ENCODE measurements at places on chromosomes 16 and 17.
A peak's percentile ranks its signal among the peaks of the same experiment; 100 is the strongest.

GRCh38 chr16:1437606-1438005 lies 6.7 kb downstream of the PERCC1 start:
- no peak for DNase-seq

DNA sequence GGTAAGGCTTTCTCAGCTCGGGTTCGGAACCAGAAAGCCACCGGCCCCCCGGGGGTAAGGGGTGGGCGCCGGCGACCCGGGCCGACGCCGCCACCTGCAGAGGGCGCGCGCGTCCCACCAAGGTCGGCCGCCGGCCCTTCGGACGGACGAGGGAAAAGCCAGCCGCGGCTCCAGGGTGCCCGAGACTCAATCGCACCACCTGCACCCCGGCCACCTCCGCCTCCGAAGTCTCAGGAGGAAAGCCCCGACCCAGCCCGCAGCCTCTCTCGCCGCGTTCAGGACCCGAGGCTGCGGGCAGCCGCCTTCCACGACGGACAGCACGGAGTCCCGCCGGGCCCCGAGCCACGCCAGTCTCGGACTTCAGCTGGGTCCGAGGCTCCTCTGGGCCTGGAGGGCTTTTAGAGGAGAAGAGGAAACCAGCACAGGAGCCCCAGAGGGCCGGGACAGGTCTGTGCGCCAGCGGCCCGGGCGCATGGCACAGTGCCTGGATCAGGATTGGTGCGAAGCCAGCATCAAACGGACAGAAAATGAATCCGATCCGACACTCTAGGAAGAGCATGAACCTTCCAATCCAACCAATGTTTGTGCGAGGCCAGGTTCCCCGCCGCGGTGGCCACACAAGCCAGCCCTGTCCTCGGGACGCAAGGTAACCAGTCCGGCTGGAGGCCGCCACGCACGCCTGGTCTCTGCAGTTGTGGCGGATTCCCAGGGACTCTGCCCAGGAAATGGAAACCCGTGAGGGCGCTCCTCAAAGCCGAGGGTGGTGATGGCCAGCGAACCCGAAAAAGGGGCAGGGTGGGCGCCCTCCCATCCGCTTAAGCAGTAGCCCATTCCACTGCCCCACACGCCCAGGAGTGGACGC lies 6.7 kb downstream of the CBX8 start:
- DNase-seq, result no peak

DNA sequence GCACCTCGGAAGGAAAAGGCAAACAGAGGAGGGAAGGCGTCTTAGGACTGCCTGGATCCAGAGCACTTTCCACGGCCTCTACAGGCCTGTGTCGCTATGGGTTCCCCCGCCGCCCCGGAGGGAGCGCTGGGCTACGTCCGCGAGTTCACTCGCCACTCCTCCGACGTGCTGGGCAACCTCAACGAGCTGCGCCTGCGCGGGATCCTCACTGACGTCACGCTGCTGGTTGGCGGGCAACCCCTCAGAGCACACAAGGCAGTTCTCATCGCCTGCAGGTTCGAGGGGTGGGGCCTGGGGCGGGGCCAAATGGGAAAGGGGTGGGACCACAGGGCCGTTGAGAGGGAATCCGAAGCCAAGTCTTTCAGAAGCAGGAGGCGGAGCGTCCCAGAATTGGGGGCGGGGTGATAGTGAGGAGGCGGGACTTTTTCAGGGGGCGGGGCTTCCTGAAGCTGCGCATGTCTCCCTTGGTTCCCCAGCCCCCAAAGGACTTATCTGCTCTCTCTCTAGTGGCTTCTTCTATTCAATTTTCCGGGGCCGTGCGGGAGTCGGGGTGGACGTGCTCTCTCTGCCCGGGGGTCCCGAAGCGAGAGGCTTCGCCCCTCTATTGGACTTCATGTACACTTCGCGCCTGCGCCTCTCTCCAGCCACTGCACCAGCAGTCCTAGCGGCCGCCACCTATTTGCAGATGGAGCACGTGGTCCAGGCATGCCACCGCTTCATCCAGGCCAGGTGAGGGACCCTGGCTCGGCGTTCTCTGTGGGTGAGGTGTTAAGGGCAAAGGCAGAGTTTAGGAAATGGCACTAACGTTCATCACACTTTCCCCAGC lies 939 bp downstream of the BCL6B start:
- peak; percentile 84 for DNase-seq

- no peak for DNase-seq
Observed at GRCh38 chr17:67519801-67520251, 142.7 kb downstream of the PITPNC1 start.

DNA sequence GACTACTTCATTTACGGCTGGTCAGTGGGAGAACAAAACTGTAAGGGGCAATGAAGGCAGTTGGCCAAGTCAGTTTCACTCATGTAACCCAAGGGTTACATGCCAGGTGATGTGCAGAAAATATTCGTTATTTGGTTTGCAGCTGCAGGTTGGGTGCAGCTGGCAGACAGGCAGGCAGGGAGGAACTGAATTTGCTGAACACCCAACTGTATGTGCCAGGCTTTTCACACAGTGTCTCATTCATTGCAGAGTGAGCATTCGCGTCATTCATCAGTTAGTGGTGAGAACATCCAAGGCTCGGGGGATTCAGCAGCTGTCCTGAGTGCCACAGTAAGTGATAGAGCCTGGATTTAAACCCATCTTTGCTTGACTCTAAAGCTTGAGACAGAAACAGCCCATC lies 59.7 kb downstream of the ABCC6 start:
- no peak for DNase-seq

GRCh38 chr17:36768394-36768793 lies 167.0 kb downstream of the MRM1 start:
- no peak for DNase-seq

DNA sequence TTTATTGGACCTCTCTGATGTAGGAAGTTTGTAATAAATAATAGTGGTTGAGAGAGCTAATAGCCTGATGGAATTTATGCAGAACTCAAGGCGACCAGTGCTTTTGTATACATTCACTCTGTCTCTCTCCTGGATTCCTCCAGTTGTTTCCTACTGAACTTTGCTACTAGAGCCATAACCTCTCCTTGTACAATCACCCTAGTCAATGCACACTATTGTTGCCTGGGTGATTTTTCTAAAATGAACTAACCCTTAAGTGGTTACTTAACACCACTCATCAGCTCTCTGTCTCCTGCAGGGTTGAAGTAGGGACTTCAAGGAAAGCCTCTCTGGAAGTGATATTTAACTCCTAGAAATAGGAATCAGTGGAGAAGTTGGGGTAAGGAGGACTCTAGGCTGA lies 9.7 kb downstream of the PHKB start:
- DNase-seq, result no peak

DNA sequence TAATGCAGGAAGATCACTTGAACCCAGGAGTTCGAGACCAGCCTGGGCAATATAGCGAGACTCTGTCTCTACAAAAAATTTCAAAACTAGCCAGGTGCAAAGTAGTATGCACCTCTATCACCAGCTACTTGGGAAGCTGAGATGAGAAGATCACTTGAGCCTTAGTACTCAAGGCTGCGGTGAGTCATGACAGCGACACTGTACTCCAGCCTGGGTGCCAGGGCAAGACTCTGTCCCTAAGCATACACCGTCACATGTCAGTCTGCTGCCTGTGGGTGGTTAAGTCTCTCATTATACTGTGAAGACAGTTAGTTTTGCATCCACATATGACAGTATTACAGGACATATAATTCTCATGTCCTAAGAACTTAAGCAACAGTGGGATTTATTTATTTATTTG lies 21.8 kb downstream of the NMRAL1 start:
- no peak for DNase-seq

- DNase-seq, result peak; percentile 51
Observed at GRCh38 chr17:43846221-43846712, 709 bp upstream of the CD300LG start.

GRCh38 chr17:60327134-60327900 lies 64.6 kb downstream of the USP32 start:
- DNase-seq, result no peak

DNA sequence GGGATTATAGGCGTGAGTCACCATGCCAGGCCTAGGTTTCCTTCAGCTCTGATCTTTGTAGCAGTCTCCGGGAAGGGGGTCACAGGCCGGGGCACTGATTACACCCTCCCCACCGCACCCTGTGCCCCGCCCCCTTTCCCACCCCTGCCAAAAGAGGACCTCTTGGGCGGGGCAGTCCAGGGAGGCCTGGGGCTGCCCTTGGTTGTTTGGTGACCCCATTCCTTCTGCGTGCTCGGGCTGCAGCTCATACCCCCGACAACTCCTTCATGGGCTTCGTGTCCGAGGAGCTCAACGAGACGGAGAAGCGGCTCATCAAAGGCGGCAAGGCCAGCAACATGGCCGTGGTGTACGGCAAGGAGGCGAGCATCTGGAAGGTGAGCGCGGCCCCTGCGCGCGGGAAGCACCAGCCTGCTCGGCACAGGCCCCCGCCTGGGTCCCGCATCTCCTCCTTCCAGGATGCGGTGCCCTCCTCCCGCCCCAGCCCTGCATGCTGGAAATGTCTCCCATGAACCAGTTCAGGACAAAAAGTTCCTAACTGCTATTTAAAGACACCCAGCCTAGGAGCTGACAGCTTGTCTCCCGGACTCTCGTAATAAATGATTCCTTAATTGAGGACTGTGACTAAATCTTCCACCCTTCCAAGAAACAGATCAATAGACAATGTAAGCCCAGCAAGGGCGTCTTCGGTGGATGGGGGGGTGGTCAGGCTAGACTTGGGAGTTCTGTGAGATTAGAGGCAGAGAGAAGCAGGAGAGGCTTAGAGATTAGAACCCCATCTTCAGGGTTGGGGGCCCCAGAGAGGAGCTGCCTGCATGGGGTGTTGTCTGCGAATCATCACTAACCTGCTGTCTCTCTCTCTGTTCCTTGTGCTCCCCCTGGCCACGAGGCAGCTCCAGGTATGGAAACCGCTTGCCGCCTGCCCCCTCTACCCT lies 64.5 kb downstream of the MGAT5B start:
- DNase-seq, result no peak

- DNase-seq, result no peak
Observed at GRCh38 chr17:20784100-20784665, 204.7 kb downstream of the CDRT15L2 start.

- DNase-seq, result no peak
Observed at GRCh38 chr16:13839577-13839976, 80.4 kb upstream of the ERCC4 start.
